Upper lobe of right lung (tissue), 1 donor: ENCODE measurements at places on chromosomes 5 and 9. TPM values are rescaled to one million over a fixed set of nuclear protein-coding genes. Genes with fewer than 3 reads are reported as not detected.

Gene ZNF366
- total RNA-seq, result 12.2 TPM

Gene PCDHB15
- 2.5 TPM for total RNA-seq

DNA sequence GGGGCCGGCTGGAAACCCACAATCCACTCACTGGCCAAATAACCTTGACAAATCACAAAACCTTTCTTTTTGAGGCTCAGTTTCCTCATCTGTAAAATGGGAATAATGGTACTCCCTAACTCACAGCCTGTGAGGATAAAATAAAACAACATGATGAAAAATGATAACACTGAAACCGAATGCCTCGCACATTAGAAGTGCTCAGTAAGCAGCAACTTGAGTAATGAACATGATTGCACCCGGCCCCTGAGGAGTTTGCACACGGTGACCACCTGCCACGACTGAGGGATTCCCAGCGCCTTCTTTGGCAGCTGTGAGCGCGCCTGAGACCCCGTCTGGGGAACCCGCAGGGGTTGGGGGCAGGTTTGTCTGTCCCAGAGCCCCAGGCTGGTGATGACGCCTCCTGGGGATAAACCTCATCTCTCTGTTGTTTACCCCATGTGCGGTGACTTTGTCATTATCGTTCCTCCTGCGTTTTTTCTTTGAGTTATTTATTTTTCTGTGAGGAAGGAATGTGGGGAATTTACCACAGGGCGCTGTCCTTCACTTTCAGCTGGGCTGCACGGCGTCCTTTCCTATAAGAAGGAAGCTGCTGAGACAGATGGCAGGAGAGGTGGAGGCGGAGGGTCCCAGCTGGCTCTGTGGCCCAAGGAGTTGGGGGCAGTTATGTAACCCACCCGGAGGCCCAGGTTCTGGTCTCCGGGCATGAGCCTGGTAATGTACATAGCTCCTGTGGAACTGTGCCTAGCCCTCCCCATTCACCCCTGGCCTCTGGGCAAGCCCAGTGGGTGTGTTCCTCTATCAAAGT is 3.0 kb upstream of the SYNPO start:
- no peak for DNase-seq

Gene AK8
- 0.55 TPM for total RNA-seq

Gene AOPEP
- 79.7 TPM for total RNA-seq

DNA sequence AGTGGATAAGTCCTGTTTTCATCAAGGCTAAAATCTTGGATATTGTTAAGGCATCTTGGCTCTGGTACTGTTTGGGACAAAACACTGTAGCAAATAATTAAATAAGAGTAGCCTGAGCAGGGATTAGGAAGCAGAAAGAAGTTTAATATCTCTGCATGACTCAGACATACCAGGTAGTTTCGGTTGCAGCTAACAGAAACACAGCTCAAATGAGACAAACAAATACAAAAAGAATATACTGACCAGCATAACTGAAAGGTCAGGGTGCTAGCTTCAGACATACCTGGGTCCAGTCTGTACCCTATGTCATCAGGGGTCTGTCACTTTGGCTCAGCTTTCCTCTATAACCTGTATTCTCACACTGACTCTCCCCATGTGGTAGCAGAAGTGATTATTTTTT is 156.4 kb upstream of the MAP3K1 start:
- DNase-seq, result no peak

DNA sequence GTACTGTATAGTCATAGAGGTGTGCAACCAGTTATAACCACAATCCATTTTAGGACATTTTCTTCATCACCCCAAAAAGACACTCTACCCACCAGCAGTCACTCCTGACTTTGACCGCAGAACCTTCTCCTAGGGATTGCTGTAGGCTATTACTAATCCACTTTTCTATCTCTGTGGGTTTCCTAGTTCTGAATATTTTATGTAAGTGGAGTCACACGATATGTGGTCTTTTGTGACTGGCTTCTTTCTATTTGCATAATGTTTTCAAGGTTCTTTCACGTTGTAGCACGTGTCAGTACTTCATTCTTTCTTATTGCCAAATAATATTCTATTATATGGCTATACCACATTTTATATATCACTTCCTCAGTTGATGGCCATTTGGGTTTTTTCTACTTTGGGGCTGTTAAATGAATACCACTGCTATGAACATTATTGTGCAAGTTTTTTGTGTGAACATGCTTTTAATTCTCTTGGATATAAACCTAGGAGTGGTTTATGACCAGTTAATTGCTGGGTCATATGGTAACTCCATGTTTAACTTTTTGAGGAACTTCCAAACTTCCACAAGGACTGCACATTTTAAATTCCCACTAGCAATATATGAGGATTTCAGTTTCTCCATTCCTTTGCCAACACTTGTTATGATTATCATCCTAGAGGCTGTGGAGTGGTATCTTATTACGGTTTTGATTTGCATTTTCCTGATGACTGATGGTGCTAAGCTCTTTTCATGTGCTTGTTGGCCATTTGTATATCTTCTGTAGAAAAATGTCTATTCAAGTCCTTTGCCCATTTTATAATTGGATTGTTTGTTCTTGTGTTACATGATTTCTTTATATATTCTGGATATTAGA is 37.8 kb downstream of the MRRF start:
- DNase-seq, result no peak

Gene RFESD
- 3.7 TPM for total RNA-seq

GRCh38 chr9:35834260-35835215 is 5.5 kb downstream of the TMEM8B start:
- no peak for DNase-seq

DNA sequence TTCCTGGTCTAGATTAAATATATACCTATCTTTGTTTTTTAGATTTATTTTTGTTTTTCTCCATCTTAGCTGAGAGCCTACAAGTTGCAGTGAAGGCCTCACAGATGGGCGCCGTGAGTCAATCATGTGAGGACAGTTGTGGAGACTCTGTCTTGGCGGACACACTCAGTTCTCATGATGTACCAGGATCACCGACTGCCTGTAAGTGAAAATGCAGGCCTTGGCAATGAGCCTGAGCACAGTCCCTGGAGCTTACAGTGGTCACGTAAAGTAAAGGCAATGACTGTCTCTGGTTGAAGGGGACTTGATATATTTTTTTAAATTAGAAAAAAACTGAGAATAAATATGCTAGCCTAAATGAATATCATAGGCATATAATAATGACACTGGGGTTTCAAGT is 271.9 kb downstream of the ARHGEF28 start:
- DNase-seq, result no peak

- no peak for DNase-seq
Observed at GRCh38 chr9:121661328-121661727, 9.9 kb downstream of the DAB2IP start.

DNA sequence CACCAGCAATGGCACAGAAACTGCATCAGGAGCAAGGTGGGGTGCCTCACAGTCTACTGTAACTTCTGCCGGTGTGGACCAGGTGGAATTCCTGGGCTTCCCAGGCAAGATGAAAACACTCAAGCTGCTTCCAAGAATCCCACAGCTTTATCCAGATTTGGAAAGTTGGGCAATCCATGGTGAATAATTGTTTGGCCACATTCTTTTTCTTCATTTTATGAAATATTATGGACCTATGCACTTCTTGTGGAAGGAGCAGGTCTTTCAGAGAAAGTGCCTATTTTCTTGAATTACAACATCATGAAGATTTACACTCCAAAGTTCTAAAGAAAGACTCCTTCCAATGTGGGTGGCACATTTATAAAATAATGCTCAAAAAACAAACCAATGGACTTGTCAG is 503.6 kb downstream of the SEMA5A start:
- DNase-seq, result no peak

DNA sequence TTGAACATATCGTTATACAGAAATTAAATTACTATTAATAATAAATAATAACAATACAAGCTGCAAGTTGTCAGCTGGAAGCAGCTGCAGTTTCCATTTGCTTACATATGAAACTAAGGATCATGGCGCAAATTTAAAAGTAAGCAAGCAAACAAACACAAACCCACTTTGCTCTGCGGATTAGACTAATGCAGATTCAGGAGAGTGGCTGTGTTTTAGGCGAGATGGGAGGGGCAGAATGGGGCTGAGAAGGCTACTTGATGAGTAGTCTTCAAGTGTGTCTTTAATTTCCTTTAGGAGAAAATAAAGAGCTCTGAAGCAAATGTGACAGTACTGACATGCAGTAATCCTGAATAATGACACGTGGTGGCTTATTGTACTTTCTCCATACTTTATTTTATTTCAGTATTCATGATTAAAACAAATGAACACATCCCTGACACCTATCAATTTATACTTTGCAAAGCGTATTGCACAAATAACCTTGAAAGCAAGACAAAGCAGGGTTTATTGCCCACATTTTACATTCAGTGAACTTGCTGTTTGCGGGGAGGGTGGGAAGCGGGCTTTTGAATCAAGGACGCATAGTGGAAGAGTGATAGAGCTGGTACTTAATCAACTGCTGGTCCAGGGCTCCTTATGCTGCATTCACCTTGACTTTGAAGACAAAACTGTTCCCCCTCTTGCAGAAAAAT is 221.4 kb upstream of the TRIM32 start:
- DNase-seq, result no peak

DNA sequence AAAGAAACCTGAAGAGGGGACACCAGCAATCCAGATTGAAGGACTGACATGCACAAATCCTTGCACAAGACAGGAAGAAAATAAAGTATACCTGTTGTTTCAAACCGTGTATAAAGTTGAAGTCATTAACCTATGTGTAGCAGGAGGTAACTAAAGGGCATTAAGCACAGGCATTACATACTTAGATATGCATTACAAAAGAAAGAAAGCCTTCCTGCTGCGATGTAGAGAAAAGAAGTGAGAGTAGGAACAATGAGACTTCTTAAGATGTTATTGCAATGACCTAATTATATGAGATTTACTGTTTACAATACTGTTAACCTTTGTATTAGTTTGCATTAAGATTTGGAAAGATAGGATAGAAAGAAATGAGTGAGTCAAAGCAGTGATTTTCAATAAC is 308.9 kb upstream of the PTPRD start:
- no peak for DNase-seq

- DNase-seq, result no peak
Observed at GRCh38 chr9:134145262-134145661, 9.4 kb downstream of the WDR5 start.

- no peak for DNase-seq
Observed at GRCh38 chr9:15622318-15622971, 69.6 kb downstream of the CCDC171 start.

DNA sequence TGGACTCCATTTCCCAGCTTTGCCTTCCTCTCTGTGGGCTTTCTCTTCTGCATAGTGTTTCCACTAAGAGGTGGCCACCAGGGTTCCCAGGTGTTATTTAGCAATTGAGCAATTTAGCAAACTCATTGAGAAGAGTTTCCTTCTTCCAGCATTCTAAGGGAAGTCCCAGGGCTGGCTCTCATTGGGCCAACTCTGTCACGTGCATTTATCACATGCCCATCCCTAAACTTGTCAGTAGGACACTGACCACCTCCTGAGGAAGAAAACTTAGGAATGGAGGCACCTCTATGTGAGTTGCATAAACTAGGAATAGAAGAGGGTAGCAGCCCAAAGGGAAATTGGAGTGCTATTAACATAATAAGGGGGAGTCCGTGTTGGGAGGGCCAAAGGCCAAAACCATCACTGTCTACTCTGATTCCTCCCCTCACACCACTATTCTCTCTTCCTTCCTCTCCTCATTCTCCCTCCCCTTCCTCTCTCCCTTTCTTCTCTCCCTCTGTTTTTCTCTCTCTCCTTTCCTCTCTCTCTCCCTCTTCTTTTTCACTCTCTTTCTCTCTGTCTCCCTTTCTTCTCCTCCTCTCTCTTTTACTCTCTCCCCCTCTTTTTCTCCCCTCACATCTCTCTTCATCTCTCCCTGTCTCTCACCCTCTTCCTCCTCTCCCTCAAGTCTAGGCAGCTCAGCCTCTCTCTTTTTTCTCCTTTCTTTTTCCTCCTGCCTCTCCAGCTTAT is 213.4 kb downstream of the PALM2AKAP2 start:
- no peak for DNase-seq

- DNase-seq, result no peak
Observed at GRCh38 chr5:106094204-106094607, 1576.5 kb downstream of the EFNA5 start.
